ENCODE measurements at places on chromosomes 16 and 17.
A peak's percentile ranks its signal among the peaks of the same experiment; 100 is the strongest.

GRCh38 chr16:1057252-1057932 lies 15.2 kb upstream of the SSTR5 start:
- DNase-seq, result peak; percentile 60

DNA sequence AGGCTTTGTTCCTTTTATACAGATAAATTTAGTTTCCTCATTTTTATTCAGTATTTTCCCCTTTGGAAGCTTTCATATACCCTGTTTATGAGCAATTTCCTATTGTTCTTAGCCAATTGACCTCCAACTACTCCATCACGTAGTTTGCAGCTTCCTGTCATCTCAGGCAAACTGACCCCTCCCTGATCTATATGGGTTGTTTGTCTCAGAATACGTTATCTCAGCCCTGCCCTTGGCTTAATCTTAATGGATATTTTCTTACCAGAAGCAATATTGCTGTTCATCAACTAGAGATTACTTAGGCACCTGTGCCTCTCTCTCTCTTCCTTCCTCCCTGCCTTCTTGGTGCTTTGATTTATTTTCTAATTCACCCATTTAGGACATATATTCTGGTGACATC lies 81.2 kb downstream of the ZNF18 start:
- DNase-seq, result no peak

DNA sequence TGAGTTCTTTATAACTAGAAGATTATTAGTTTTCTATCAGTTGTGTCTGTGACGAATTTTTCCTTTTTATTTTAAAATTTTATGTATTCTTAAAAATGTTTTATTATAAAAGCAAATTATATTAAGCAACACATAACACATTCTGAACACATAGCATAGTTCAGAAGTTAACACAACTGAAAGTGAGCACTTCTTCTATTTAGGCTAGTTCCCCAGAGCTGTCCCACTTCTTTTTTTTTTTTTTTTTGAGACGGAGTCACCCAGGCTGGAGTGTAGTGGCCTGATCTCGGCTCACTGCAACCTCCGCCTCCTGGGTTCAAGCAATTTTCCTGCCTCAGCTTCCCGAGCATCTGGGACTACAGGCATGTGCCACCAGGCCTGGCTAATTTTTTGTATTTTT lies 37.7 kb upstream of the ALDH3A2 start:
- no peak for DNase-seq

DNA sequence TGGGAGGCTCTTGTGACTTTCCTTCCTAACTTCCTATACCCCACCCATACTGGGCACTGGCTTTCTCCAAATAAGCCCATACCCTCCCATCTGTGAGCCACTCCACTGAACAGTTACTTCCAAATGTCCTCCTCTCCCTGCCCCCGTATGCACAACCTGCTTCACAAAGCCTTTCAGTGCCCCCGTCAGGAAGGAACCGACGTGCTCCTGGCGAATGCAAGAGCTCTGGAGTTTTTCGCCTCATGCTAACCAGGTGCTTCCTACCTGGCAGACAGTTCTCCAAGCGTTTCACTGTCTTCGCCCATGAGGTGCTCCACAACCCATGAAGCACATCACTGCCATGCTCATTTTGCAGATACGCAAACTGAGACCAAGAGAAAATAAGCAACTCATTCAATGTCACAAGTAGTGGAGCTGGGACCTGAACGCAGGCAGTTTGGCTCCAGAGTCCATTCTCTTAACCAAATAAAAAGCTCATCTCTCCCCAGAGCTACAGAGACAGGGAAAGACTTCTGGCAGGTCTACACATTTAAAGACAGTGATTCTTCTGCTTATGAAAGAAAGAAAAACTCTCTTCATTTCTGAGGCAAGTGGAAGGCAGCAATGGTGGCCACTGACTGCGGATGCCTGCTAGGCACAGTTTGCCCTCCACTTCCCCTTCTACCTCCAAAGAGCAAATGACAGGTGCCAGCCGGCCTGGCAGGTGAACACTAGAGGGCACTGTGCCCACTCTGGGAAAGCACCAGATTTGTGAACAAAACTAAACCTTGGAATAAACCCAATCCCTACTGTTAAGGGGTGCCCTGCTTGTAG lies 23.8 kb downstream of the SPHK1 start:
- peak; percentile 47 for DNase-seq

GRCh38 chr16:73113336-73113735 lies 65.4 kb upstream of the ZFHX3 start:
- no peak for DNase-seq

DNA sequence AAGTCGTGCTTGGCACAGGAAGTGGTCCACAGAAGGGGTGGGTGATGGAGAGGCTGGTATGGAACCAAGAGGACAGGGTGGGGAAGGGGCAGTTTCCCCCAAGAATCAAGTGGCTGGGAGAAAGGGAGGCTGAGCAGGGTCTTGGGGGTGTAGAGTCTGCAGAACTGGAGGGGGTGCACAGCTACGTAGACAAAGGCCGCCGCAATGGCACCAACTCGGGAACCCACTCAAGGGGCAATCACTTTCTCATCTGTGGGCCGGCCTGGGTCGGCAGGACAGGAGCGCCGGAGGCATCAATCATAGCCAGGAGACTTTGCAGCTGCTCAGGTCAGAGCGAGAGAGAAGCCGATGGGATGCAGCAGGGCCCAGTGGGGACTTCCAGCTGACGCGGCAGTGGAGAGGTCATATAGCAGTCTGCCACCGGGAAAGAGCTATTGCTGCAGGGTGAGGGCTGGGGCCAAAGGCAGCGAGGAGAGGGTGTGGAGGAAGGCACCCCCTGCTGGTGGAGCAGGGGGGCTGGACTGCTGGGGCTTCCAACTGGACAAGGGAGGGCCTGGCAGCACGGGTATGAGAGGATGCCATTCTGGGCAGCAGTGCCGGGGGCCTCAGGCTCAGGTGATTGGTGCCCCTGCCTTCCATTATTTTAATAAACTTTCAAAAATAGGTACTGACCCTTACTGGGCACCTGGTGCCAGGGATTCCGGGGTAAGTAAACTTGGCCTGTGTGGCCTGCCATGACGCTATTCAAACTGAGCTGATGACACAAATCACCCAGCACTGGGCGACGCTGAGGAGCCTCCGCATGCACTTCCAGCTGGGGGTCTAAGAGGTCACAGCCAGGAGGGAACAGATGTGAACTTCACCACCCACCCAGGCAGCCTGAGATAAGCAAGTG lies 52.5 kb upstream of the MTSS2 start:
- no peak for DNase-seq

DNA sequence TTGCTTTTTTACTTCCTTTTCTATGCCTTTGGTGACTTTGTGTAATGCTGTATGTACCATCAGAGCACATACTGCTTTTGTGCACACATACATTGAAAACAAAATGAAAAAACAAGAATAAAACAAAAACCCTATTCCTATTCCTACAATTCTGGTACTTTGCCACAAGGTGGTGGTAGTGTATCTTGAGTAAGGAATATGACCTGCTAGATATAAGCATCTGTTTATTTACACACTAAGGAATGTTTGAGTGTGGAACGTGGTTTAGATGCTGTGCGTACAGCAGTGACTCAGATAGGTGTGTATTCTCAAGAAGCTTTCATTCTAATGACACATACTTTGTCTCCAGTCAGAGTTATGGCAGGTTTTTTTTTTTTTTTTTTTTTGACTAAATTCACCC lies 606.2 kb downstream of the WWOX start:
- DNase-seq, result no peak

DNA sequence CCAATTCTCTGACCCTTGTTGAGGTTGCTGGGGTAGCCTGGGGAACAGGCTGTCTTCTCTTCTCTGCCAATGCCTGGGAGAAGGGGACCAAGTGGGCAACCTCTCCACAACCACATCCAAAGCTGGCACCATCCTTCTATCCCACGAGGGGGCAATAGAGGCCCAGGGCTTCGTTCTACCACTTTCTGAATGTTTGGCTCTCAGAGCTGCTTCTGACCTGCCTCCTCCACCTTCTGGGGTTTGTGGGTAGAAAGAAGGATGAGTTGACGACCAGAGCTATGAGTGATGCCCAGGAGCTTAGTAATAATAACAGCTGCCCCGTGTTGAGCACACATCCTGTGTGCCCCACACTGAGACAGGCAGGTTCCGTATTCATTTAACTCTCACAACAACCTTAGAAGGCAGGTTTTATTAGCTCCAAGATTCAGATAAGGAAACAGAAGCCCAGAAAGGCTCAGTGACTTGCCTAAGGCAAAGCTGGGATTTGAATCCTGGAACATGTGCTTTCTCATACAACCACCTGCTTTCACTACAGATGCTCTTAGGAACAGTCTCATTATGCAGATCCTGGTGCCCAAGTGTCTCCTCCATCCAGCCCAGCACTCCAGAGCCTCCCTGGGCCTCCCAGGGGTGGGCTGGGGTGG lies 11.1 kb downstream of the TSPOAP1 start:
- DNase-seq, result no peak

DNA sequence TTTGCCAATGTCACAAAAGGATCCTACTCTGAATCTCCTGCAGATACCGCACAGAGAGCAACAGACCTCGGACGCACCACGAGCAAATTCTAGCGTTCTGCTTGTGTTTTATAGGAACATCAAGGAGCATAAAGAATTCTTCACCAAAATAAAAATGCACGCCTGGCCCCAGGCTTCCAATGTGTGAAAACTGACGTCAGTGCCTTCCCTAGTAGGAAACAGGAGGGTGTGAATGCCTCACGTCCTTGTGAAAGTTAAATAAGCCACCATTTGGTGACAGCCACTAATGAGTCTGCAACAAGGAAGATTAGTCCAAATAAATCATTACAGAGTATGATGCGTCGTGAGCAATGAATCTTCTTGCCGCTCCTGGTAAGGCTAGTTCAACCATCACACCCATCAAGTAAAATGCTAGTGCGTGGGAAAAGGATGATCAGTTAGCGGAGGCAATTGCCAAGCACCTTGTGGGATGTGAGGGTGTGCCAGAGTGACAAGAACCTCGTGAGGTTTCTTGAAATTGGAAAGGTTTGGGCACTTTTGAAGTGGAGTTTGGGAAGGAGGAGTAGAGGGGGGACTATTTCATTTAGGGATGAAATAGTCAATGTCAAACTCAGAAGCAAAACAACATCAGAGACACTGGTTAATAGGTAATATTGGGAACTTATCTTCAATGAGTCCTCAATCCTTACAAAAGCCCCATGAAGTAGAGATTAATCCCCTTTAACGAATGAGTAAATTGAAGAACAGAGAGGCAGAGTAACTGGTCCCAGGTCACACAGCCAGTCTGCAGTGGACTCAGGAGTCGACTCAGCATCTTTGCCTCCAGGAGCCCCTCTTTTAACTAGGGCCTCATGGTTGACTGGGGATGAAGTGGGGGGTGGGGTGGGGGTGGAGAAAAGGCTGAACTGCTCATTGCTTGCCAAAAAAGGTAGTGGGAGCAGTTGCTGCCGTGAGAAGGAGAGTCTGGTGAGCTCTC lies 238.8 kb downstream of the SLC39A11 start:
- DNase-seq, result no peak

GRCh38 chr17:38465391-38466345 lies 37.4 kb downstream of the ARHGAP23 start:
- DNase-seq, result no peak

Measured in stimulated activated CD4-positive, alpha-beta T cell treated with anti-CD3 and anti-CD28 coated beads, Interleukin-1b, Interleukin-23, amount 100 ng/mL, for 1 hour (primary cell).